Urinary bladder (tissue), 4 donors: ENCODE measurements at places on chromosomes 2 and 18.

DNA sequence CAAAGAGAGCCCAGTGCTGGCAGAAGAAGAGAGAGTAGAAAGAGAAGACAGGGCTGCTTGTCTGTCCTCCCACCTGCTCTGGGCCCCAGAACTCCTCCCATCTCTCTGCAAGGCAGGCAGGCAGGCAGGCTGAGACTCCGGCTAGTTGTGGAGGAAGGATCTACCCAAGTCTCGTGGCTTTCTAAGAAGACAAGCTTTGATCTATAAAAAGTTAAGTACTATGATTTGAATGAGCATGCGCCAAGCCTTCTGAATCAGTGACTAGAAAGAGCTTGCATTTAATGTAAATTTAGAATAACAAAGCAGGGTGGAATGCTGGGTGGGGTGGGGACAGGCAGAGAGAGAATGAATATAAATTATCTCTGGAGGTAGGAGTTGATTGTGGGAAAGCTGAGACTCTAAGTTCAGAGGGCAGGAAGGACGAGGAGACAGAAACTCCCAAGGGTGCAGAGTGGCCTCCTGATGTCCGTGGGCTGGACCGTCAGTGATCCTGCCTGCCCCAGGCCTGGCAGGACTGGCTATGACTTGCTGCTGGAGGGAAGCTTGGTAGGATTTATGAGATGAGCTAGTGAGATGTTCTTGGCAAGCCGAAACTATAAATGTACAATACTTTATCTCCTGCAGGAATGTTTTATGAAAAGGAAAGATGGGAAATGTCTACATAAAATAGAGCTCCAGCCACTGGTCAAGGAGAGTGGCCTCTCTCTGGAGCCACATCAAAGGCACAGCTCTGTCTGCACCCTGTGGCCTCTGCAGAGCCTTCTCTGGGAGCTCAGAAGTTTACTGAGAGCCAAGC lies 447.5 kb downstream of the TNS1 start:
- DNase-seq, result peak; percentile 81

GRCh38 chr2:48471048-48471474 lies 58.9 kb upstream of the STON1 start:
- DNase-seq, result peak; percentile 78

DNA sequence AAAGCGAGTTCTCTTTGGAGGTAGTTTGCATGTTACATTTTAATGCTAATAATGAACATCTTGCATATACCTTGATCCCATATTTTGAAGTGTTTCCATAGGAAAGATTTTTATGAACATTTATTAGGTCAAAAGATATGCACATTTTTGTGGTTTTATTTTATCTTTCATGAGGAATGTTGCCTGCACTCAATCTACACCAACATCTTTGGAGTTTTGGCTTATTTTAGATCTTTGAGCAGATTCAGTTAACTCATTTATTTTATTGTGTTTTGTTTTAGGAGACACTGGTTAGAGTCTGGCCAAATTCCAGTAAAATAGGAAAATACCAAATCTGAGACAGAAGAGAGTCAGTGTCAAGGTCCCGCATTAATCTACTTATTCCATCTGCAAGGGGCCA lies 540.9 kb downstream of the RNF144A start:
- DNase-seq, result no peak

DNA sequence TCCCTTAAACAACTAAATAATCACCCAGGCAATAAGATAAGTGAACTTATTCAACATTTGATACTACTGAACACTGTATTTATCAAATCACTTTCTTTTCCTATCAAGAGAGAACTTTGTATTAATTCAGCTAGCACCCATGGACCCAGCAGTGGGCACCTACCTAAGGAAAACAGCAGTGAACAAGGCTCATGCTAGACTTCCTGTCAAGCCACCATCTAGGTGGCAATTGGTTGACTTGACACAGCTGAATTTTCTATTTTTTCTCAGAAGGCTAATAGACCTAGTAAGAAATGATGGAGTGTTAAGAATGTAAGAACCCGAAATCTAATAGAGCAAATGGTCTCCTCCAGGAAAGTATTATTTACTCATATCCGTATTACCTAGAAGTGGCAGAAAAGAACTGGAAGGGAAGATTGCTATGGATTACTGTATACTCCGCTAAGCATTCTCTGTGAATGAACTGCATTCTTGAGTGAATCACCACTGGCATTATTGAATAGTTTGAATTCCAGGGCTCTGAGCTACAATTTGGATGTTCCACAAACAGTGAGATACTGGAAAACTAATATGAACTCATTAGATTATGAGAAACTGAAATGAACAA lies 988.2 kb upstream of the CDH2 start:
- no peak for DNase-seq

- DNase-seq, result no peak
Measured at GRCh38 chr2:170446078-170446477, 268.1 kb downstream of the MYO3B start.

DNA sequence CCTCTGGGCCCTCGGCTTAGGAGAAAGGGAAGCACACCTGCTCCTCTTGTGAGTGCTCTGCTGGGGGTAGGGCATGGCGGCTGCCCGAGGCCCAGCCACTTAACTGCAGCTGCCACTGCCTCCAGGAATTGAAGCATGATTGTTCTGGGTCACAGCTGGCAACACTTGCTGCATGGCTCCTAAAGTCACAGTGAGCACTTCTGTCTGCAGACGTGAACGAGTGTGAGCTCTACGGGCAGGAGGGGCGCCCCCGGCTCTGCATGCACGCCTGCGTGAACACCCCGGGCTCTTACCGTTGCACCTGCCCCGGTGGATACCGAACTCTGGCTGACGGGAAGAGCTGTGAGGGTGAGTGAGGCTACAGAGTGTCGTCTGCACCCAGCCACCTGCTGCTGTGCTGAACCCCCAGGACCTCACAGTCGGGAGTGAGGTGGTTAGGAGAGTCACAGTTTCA lies 44.4 kb downstream of the FBLN7 start:
- no peak for DNase-seq

GRCh38 chr2:121974897-121975661 lies 219.6 kb downstream of the TSN start:
- DNase-seq, result peak; percentile 63

DNA sequence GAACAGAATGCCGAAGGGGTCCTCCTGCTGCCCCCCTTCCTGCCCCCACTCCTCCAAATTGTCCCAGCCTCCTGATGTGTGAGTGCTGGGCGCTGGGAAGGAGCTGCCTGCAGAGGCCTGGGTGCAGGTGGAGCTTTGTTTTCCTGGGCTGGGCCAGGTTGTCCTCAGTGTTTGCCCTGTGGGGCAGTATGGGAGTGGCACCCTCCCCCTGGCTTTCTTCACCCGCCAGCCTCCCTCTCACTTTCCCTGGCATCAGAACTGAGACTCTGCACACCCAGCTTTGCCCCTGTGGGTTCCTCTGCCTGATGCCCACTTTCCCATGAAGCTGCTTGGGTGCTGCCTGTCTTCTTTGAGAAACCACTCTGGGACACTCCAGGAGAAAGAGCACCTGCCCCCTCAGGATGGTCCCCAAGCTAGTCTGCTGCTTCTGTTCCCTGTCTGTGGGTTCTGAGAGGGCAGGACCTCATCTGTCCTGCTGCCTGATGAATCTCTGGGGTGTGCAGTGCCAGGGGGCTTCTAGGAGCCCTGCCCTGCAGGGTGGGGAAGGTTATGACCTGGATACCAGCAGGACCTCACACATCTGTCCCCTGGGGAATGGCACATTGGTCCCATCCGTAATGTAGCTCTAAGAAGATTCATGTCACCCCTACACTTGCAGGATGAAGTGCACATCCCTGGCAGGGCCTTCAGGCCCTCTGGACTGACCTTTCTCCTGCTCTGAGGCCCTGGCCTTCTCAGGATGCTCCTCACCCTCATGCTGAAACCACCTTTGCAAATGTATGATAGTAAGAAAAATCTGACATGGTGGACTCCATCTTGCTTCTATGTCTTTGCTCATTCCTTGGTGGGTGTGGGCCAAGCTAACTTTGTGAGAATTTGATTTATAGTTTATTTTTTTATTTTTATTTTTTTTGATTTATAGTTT lies 146.8 kb upstream of the HS6ST1 start:
- no peak for DNase-seq

- DNase-seq, result no peak
Measured at GRCh38 chr18:4004183-4004829, 450.8 kb downstream of the DLGAP1 start.

GRCh38 chr2:1045109-1045508 lies 94.5 kb downstream of the SNTG2 start:
- DNase-seq, result no peak

DNA sequence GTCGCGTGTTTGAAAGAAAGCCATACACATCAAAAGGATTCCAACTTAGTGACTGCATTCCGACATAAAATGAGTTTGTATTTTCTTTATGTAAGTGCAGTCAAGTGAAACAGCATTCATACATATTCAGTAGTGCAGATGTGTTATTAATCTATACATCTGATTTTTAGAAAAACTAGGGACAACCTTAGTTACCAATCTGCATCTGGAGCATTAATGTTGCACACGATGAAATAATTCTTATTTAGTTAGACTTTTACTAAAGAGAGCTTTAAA lies 1.9 kb downstream of the GORASP2 start:
- DNase-seq, result no peak

GRCh38 chr18:40055262-40055661 lies 1899.8 kb upstream of the PIK3C3 start:
- DNase-seq, result no peak

- DNase-seq, result no peak
Measured at GRCh38 chr2:173959358-173959884, 5.8 kb downstream of the SP3 start.

GRCh38 chr2:132439703-132440398 lies 23.2 kb downstream of the GPR39 start:
- no peak for DNase-seq

DNA sequence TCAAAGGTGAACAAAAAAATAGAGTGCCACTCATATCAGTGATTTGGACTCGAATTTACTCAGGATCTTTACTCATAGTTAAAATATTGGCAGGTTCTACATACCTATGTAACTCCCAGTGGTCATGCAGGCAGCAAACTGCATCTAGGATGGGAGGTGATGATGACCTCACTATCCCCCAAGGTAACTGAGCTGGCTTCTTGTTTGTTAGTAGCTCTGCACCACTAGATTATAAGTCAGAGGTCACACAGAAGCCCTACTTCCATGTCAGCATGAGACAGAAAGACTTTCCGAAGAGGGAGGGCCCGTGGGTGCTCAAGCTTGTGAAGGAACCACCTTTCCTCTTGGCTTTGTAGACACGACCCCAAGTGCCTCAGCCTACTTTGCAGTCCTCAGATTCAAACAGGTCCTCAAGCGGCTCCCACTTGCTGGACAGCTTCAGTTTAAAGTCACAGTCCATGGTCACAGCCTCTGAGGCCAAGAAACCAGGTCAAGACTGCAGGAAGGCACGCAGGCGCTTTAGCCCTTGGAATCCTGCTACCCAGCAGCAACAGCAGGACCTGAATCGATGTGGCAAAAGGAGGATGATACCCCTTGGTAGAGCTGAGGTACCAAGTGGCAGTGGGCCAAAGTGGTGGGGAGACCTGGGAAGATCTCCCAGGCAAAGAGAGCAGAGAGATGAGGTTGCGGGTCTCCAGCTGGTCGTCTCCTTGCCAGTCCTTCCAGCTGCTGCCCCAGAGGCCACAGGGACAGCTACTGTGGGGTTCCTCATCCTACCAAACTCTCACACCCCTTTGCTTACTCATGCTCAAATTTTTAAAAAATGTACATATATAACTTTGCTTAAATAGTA lies 4.3 kb downstream of the NTSR2 start:
- DNase-seq, result no peak
